Prostate gland (tissue), 2 donors: ENCODE measurements at places on chromosomes 6 and 20. TPM values are rescaled to one million over a fixed set of nuclear protein-coding genes. Genes with fewer than 3 reads are reported as not detected.

The TDRD6 gene
- total RNA-seq = 0.91 TPM

The CFAP206 gene
- 8.7 TPM for total RNA-seq

DNA sequence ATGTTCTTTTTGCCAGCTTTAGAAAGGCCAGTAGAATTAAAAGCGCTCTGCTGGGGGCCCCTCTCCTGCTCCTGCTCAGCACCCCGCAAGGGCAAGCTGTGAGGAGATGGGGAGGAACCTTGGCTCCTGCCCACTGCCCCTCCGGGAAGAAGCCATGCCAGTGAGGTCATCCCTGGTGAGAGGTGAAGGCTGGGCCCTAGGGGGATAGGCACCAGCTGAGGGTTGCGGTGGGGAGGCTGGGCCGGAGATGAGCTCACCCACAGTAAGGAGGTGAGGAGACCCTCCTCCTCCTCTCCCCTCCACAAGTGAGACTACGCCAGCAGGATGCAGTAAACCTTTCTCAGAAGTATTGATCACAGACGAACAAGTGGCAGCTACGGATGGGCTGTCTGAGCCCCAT is 32.1 kb downstream of the LRFN2 start:
- DNase-seq = no peak

DNA sequence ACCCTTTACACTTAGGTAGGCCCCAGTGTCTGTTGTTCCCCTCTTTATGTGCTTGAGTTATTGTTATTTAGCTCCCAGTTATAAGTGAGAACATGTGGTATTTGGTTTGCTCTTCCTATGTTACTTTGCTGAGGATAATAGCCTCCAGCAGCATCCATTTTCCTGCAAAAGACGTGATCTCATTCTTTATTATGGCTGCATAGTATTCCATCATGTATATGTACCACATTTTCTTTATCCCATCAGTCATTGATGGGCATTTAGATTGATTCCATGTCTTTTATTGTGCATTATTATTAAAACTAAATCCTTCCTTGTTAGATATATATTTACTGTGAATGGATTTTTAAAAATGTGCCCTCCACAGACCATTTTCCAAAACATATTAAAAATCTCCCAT is 1137.3 kb upstream of the ADGRB3 start:
- no peak for DNase-seq

GRCh38 chr6:132650429-132650828 is 8.6 kb downstream of the TAAR1 start:
- no peak for DNase-seq

- DNase-seq = no peak
Measured at GRCh38 chr6:105664931-105665330, 262.0 kb upstream of the PREP start.
